ENCODE measurements at places on chromosomes 3 and 15. TPM values are rescaled to one million over a fixed set of nuclear protein-coding genes. Genes with fewer than 3 reads are reported as not detected.

The CPN2 gene
- not detected for total RNA-seq

GRCh38 chr15:35702946-35703495 is 157.1 kb upstream of the DPH6 start:
- H3K36me3 ChIP-seq = no peaks in the 10 kb centered on the region
- DNase-seq = no peak
- no peak overlapping the region for H3K4me3 ChIP-seq
- no peaks in the 10 kb centered on the region for H3K27me3 ChIP-seq
- H3K27ac ChIP-seq = no peak overlapping the region
- no peaks in the 10 kb centered on the region for H3K4me1 ChIP-seq

The CPLX3 gene
- total RNA-seq = 0.11 TPM

DNA sequence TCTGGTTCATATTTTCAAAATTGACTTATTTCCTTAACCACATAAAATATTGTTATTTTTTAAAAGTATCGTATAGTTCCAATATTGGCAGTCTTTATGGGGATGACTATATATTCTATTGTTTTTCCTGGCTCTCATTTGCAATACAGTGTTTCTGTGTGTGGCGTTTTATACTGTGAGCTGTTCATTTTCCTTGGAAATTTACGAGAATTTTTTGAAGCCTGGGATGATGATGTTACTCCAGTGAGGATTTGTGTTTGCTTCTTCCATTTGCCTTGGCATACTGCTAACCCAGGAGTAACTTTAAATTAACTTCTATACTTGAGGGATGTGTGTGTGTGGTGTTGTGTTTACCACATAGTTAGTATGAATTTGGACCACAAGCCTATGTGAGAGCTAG is 95.2 kb downstream of the NR1D2 start:
- H3K27ac ChIP-seq = no peak overlapping the region
- no peaks in the 10 kb centered on the region for H3K27me3 ChIP-seq
- peaks cover 3% of the 10 kb centered on the region for H3K4me1 ChIP-seq
- no peak for DNase-seq
- H3K36me3 ChIP-seq = no peaks in the 10 kb centered on the region
- no peak overlapping the region for H3K4me3 ChIP-seq

- H3K27ac ChIP-seq = no peak overlapping the region
- no peaks in the 10 kb centered on the region for H3K27me3 ChIP-seq
- no peak overlapping the region for H3K4me3 ChIP-seq
- H3K4me1 ChIP-seq = peaks cover 10% of the 10 kb centered on the region
- no peak for DNase-seq
Measured at GRCh38 chr3:10185804-10186762, 21.4 kb downstream of the IRAK2 start.

- H3K4me1 ChIP-seq = peaks cover under 1% of the 10 kb centered on the region
- H3K27ac ChIP-seq = no peak overlapping the region
- no peaks in the 10 kb centered on the region for H3K27me3 ChIP-seq
- no peak for DNase-seq
- H3K4me3 ChIP-seq = no peak overlapping the region
Measured at GRCh38 chr15:84638103-84638502, 16.0 kb downstream of the WDR73 start.

DNA sequence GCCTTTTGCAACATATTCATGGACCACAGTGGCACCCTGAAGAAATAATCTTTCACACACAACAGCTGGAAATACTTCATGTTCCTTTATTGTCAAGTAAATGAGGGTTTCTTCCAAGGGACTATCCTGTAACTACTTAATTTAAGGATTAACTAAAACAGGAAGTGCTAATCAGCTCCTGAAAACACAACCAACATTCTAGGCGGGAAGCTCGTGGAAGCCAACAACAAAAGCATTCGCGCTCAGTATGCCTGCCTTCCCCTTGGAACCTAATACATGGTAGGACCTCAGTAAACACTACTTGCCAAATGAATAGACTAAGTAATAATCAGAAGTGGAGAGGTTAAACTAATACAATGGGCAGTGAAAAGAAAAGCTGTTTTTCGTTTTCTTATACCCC is 300.9 kb downstream of the RORA start:
- no peaks in the 10 kb centered on the region for H3K27me3 ChIP-seq
- no peaks in the 10 kb centered on the region for H3K36me3 ChIP-seq
- H3K4me3 ChIP-seq = no peak overlapping the region
- H3K4me1 ChIP-seq = no peaks in the 10 kb centered on the region
- no peak for DNase-seq

- H3K27ac ChIP-seq = no peak overlapping the region
- H3K27me3 ChIP-seq = peaks cover 2% of the 10 kb centered on the region
- no peak for DNase-seq
- H3K4me3 ChIP-seq = no peak overlapping the region
- no peaks in the 10 kb centered on the region for H3K4me1 ChIP-seq
- H3K36me3 ChIP-seq = no peaks in the 10 kb centered on the region
Measured at GRCh38 chr15:38084289-38084688, 149.8 kb downstream of the TMCO5A start.

GRCh38 chr15:29270976-29271375 is 1.4 kb upstream of the NSMCE3 start:
- H3K4me3 ChIP-seq = no peak overlapping the region
- H3K36me3 ChIP-seq = no peaks in the 10 kb centered on the region
- no peak overlapping the region for H3K27ac ChIP-seq

DNA sequence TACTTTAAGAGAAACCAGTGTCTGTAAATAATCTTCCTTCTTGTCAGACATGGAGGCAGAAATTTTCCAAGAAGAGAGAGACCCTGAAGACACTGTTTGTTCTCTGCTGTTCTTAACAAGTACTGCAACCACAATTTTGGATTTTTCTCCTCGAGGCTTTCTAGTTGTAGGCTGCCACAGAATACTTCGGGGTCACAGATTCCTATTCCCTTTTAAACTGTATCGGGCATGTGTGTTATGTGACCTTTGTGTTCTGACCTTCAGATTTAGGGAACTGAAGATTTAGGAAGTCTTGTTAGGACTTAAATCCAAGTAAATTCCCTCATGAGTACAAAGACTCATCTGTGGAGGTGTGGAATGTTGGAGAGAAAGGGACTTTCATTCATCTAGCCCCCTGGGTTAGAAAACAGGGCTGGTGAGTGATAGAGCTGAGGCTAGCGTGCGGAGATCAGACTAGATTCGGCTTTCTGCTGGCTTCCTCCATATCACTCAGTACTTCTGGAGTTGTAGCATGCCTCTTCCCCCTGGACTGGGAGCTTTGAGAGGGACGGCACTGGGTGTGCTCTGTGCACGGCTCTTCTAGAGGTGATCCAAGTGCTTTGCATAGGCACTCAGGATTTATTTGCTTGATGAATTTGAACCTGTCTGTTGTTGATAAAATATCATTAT is 237.0 kb downstream of the LPP start:
- peak overlapping the region; percentile 8 for H3K27ac ChIP-seq
- no peak for DNase-seq
- no peaks in the 10 kb centered on the region for H3K4me1 ChIP-seq
- H3K4me3 ChIP-seq = no peak overlapping the region

The INSYN1 gene
- total RNA-seq = 24.2 TPM

DNA sequence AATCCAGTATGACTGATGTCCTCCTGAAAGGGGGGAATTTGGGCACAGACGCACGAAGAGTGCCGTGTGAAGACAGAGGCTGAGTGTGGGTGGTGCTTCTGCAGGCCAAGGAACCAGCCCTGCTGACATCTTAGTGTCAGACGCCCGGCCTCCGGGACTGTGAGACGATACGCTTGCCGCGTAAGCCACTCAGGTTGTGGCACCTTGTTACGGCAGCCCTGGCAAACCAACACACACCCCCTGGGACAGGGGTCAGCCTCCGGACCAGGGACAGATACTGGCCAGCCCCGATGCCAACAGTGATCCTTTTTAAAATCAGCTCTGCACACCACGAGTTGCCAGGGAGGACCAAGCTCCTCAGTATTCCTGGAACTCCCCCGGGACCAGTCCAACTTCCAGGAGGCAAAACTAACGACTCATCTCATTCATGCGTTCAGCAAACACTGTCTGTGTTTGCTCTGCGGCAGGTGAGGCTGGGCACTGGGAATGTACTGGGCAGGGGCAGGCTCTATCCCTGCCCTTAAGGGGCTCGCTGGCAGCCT is 21.2 kb upstream of the PIGZ start:
- no peaks in the 10 kb centered on the region for H3K4me1 ChIP-seq
- no peak overlapping the region for H3K4me3 ChIP-seq
- DNase-seq = no peak
- no peak overlapping the region for H3K27ac ChIP-seq
- no peaks in the 10 kb centered on the region for H3K36me3 ChIP-seq
